ENCODE measurements at places on chromosomes 13 and 19. TPM values are rescaled to one million over a fixed set of nuclear protein-coding genes. Genes with fewer than 3 reads are reported as not detected.
A peak's percentile ranks its signal among the peaks of the same experiment; 100 is the strongest.

ZIC5 gene
- not detected for total RNA-seq

PABPC3 gene
- total RNA-seq = not detected

CD177 gene
- 2.8 TPM for total RNA-seq

ZNF888 gene
- 11.2 TPM for total RNA-seq

CRB3 gene
- total RNA-seq = 10.5 TPM

POLR1D gene
- 43.7 TPM for total RNA-seq

SIGLEC12 gene
- not detected for total RNA-seq

SLC25A23 gene
- 20.7 TPM for total RNA-seq

C1QTNF9B gene
- total RNA-seq = not detected

SHC2 gene
- total RNA-seq = 34.8 TPM

LPAR2 gene
- total RNA-seq = 8.8 TPM

ARHGAP45 gene
- total RNA-seq = 34.2 TPM

ONECUT3 gene
- total RNA-seq = not detected

DNA sequence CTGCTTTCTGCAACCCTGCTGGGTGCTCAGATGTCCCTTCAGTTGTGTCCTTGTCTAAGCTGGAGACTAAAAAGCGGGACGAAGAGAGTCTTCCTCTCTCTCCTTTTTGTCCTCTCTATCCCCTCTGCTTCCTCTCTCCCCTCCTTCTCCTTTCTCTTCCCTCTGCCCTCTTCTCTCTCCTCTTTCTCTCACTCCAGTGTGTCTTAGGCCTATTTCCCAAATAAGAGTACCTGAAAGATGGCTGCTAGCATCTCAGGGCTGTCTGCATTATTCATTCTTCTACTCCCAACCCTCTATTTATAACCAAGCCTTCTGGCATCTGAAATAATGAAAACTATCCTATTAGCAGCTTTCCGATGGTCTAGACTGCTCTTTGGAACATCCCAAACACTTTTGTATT, 729.8 kb downstream of the UQCRFS1 start:
- no peak overlapping the region for H3K27ac ChIP-seq
- no peak overlapping the region for H3K4me3 ChIP-seq
- H3K36me3 ChIP-seq = no peaks in the 10 kb centered on the region

DNA sequence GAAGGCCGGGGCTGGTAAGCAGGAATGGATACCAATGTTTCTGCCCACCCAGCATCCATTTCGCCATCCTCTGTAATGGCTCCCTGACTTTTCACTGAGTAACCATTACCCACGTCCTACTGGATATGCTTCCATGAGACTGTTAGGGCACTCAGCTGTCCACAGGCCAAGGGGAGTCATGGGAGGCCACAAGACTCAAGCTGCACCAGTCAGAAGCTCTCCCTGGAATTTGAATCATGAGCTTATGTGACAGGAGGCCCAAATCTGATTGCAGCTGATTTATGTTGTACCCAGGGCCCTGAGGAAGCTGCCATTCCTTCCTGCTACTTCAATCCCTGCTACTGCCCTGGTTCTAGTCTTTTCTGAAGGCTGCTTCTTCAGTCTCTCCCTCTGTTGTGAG, 28.3 kb downstream of the DEDD2 start:
- peaks cover 6% of the 10 kb centered on the region for H3K4me1 ChIP-seq
- no peak for DNase-seq
- no peaks in the 10 kb centered on the region for H3K36me3 ChIP-seq

DNA sequence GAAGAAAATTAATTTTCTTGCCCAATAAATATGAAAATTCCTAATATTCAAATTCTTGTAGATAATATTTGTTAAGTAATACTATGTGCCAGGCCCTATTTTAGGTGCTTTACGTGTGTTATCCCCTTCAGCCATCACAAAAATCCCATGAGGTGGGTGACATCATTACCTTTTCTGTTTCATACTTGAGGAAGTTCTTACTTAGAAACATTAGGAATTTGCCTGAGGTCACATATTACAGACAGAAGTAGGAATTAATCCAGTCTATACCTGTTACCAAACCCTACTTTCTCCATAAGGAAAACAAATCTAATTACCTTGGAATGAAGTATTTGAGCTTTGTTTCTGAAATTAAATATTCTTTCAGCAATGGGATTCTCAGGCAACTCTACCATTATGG, 336.1 kb downstream of the GPC6 start:
- H3K4me3 ChIP-seq = no peak overlapping the region
- no peaks in the 10 kb centered on the region for H3K27me3 ChIP-seq
- no peak overlapping the region for H3K27ac ChIP-seq
- DNase-seq = no peak

DNA sequence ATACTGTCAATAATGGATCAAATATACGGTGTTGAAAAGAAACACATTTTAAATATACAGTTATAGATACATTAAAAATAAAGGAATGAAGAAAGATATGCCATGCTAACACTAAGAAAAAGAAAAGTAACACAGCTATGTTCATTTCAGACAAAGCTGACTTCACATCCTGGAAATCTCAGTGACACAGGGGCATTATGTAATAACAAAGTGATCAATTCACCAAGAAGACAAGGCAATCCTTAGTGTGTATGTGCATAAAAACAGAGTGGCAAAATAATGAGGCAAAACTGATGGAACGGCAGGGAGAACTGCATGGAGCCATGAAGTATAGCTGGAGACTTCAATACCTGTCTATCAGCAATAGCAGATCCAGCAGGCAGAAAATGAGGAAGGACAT, 13.1 kb downstream of the ZNF14 start:
- no peak overlapping the region for H3K4me3 ChIP-seq
- H3K27me3 ChIP-seq = no peaks in the 10 kb centered on the region
- no peaks in the 10 kb centered on the region for H3K4me1 ChIP-seq
- DNase-seq = no peak

GRCh38 chr19:39474139-39474620, 6.5 kb upstream of the TIMM50 start:
- no peaks in the 10 kb centered on the region for H3K4me1 ChIP-seq
- no peak overlapping the region for H3K4me3 ChIP-seq
- peak overlapping the region; percentile 13 for H3K27ac ChIP-seq
- DNase-seq = peak; percentile 80
- peaks cover 80% of the 10 kb centered on the region for H3K36me3 ChIP-seq
- no peaks in the 10 kb centered on the region for H3K27me3 ChIP-seq

- H3K27ac ChIP-seq = no peak overlapping the region
- no peaks in the 10 kb centered on the region for H3K27me3 ChIP-seq
- peak; percentile 10 for DNase-seq
- no peaks in the 10 kb centered on the region for H3K36me3 ChIP-seq
- H3K4me3 ChIP-seq = no peak overlapping the region
These were observed 89.9 kb upstream of the MAB21L1 start for GRCh38 chr13:35566340-35566739.

DNA sequence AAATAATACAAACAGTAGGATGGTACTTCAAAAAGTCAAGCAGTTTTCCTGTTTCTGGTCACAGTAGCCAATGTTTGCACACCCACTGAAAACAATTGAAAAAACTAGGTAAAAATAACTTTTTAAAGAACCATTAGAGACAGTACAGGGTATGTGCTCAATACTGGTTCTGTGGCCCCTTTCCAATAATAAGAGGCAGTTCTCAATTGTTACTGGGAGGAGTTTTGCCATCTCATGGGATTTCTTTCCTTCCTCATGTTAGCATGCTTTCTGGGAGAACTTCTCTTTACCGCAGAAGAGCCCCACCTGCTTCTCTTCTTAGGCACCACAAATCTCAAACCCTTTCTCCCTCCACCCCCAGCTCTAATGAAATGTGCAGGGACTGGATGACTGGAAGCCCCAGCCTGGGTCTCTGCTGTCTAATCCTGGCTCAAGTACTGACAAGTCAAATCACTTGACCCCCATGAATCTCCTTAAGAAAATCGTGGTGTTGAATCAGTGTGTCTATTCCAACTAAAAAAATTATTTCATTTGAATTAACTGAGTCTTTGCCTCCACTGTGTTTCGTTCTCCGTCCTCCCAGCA, 14.6 kb downstream of the METTL21C start:
- DNase-seq = no peak
- H3K4me1 ChIP-seq = no peaks in the 10 kb centered on the region
- H3K36me3 ChIP-seq = peaks cover 12% of the 10 kb centered on the region
- H3K4me3 ChIP-seq = no peak overlapping the region
- no peak overlapping the region for H3K27ac ChIP-seq
- no peaks in the 10 kb centered on the region for H3K27me3 ChIP-seq

DNA sequence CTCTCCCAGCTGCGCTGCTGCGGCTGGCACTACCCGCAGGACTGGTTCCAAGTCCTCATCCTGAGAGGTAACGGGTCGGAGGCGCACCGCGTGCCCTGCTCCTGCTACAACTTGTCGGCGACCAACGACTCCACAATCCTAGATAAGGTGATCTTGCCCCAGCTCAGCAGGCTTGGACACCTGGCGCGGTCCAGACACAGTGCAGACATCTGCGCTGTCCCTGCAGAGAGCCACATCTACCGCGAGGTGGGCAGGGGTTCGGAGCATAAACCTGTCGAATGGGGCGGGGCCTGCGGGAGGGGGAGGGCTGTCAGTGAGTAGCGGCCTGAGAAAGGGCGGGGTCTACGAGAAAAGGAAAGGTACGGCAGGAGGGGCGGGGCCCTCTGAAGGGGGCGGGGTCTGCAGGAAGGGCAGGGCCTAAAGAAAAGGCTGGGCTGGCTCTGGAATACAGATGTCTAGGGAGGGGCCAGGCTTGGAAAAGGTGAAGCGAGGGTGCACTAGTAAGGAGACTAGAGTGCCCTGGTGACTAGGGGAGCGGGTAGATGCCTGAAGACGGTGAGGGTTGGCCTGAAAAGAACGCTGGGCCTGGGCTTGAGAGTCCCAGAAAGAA, 3.6 kb downstream of the CD37 start:
- H3K36me3 ChIP-seq = peaks cover 34% of the 10 kb centered on the region
- H3K27ac ChIP-seq = peak overlapping the region; percentile 93
- H3K27me3 ChIP-seq = no peaks in the 10 kb centered on the region
- H3K4me3 ChIP-seq = peak overlapping the region; percentile 42
- H3K4me1 ChIP-seq = peaks cover 34% of the 10 kb centered on the region
- peak; percentile 96 for DNase-seq

DNA sequence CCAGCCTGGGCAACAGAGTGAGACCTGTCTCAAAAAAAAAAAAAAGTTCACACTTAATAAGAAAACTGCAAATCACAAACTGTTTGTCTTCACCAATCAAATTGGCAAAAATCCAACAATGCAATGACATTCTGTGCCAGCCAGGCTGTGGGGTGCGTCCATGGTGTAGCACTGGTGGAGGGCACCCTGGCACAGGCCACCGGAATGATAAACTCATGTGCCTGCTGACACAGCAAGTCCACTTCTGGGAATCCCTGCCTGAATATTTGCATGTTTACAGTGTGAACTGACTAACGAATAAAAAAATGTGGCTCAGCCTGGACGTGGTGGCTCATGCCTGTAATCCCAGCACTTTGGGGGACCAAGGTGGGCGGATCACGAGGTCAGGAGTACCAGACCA, 1.6 kb upstream of the LRRC25 start:
- H3K27ac ChIP-seq = peak overlapping the region; percentile 61
- DNase-seq = peak; percentile 87
- H3K4me1 ChIP-seq = peaks cover 82% of the 10 kb centered on the region

- H3K27me3 ChIP-seq = peaks cover 20% of the 10 kb centered on the region
These were observed 10.9 kb downstream of the KLC3 start for GRCh38 chr19:45351401-45351952.

DNA sequence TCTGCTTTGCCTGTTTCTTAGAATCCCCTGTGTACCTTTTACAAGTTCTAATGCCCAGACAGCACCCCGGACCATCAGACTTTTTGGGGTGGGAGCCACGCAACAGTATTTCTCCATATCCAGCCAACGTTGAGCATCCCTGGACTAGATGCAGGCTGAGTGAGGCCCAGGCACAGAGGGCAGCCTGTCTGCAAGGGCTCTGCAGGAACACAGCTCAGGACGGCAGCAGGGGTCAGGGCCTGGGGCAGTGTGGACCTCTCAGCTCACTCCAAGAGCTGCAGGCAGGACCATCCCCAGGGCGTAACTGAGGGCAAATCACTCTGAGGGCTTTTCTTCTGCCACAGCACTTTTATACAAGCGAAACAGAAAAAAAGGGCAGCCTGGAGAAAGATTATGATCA, 95.8 kb downstream of the DNAJC15 start:
- no peaks in the 10 kb centered on the region for H3K27me3 ChIP-seq
- H3K4me3 ChIP-seq = no peak overlapping the region
- H3K36me3 ChIP-seq = no peaks in the 10 kb centered on the region
- H3K27ac ChIP-seq = no peak overlapping the region

- no peak overlapping the region for H3K4me3 ChIP-seq
- H3K4me1 ChIP-seq = no peaks in the 10 kb centered on the region
- no peaks in the 10 kb centered on the region for H3K36me3 ChIP-seq
These were observed 267.7 kb upstream of the MAB21L1 start for GRCh38 chr13:35744144-35744543.

DNA sequence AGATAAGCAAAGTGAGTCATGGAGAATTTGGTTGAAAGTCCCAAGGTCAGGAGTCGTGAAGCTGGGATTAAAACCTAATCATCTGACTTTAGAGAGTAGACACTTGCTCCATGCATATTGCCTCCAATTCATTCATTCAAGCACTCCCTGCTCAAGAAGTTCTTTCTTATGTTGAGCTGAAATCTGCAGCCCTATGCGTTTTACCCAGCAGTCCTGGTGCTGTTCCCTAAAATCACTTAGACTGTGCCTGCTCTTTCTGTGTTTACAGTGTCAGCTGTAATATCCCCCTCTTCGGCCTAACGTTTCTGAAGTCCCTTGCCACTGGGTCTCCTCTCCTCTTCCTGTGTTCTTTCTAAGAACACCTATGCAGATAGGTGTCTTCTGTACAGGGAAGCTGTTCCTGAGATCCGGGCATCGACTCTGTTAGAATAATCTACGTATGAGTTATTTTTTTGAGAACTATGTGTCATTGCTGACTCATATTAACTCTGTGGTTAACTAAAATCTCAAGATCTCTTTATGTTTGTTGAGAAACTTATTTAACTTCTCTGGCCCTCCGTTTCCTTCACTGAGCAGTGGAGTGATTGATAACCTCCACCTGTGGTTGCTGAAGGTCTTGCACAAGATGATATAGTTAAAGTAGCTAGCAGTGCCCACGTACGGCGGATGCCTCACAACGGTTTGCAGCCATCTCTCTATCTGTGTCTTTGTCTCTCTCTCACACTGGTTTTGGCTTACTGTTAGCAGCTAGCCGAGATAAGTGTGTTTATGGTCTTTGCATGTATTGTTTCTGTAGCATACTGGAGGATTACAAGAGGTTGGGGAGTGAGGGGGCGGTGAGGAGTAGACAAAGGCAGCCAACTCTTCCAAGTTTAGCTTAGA, 4.7 kb downstream of the ALOX5AP start:
- peaks cover 59% of the 10 kb centered on the region for H3K4me1 ChIP-seq
- H3K4me3 ChIP-seq = no peak overlapping the region
- peak; percentile 27 for DNase-seq
- peak overlapping the region; percentile 61 for H3K27ac ChIP-seq
- H3K27me3 ChIP-seq = no peaks in the 10 kb centered on the region
- no peaks in the 10 kb centered on the region for H3K36me3 ChIP-seq

DNA sequence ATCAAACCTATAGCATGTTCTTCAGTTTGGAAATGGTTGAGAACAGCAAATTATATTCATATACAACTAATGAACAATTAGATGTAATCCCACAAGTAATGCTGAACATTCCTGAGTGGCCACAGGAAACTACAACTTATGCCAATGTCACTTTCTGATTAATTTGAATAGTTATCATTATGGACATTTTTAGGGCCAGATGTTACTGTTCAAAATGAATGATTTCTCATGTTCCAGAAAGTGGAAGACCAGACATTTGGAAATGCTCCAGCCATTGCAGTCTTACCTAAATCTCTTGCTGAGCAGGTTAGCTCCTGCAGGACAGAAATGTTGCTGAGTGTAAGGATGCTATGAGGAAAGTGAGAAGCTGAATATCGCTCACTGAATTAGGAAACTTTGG, 819.8 kb downstream of the PCDH9 start:
- H3K27me3 ChIP-seq = no peaks in the 10 kb centered on the region
- no peak overlapping the region for H3K27ac ChIP-seq
- H3K36me3 ChIP-seq = no peaks in the 10 kb centered on the region
- DNase-seq = peak; percentile 2
- H3K4me1 ChIP-seq = no peaks in the 10 kb centered on the region

Measured in stomach (tissue), 19 donors.